CD4-positive, alpha-beta T cell treated with Interleukin-4 for 1 hour (primary cell): ENCODE measurements at places on chromosomes 11 and 22.
A peak's percentile ranks its signal among the peaks of the same experiment; 100 is the strongest.

DNA sequence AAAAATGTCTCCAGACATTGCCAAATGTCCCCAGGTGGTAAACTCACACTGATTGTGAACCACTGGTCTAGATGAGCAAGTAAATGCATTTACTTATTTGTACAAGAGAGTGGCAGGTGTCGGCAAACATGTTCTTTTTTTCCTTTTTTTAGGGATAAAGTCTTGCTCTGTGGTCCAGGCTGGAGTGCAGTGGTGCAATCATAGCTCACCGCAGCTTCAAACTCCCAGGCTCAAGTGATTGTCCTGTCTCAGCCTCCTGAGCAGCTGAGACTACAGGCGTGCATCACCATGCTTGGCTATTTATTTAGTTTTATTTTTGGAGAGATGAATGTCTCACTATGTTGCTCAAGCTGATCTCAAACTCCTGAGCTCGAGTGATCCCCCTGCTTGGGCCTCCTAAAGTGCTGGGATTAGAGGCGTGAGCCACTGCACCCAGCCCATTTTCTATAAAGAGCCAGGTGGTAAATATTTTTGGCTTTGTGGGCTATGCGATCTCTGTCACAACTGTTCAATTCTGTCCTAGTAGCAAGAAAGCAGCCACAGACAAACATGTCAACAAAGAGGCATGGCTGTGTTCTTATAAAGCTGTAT is 1.4 kb downstream of the VPREB1 start:
- no peak for DNase-seq

DNA sequence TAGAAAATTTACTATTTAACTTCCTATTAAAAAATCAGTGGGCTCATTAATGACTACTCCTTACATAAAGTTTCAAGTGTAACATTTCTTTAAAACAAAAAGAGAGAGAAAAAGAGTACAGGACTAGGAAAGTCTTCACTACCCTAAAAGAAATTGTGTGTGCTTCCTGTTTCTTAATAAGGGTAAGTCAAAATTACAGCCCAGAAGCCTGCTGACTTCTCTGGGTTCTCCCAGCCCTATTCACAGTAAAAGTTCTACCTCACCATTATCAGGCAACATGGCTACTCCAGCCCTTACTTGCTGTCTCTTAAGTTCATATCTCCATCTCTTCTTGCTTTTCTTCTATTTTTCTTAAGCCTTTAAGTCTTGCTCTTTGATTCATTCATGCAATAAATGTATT is 20.3 kb upstream of the ZC3H12C start:
- no peak for DNase-seq

DNA sequence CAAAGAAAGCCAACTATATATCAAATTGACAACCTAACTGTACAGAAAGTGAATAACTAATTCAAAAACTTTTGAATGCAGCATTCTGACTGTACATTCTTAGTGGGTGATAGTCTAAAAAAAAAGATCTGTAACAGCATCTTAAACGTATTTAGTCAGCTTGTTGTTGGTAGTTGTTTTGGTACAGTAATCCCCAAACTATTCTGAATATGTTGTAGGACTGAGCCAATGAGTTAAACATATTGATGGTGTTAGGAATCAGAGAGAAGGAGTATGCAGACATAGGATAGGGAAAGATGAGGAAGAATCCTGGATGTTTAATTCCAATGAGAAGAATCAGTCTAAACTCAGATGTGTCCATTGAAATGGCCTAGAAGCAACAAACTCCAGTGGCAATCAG is 41.9 kb upstream of the KIRREL3 start:
- no peak for DNase-seq

DNA sequence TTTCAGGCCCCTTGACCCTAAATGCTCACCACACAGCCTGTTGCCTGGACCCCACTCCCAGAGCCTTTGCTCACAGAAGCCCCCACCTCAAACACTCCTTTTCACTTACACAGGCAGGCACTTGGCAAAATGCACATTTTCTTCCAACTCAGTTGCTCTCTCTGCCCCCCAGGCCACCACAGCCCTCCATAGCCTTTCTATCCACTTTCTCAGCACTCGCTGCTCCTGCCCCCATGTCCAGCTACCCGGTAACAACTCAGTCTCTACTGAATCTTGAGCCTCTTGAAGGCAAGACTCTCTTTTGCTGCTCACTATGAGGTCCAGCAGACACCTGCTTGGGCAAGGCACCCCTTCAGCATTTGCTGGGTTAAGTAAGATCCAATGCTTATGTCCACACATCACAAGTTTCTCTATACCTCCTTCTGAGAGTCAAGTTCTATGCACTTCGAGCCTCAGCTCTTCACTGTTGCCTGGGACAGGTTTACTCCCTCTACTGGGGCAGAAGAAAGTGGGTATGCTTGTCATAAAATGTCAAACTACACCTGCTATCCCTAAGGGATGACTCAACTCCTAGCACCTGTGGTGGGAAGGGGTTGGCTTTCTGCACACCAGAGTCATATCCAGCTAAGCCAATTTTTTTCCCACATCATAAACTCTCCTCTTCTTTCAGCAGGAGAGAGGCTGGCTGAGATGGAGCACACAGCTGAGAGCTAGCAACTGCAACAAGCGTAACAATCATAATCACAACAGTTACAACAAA is 36.9 kb downstream of the MORC2 start:
- DNase-seq = no peak

DNA sequence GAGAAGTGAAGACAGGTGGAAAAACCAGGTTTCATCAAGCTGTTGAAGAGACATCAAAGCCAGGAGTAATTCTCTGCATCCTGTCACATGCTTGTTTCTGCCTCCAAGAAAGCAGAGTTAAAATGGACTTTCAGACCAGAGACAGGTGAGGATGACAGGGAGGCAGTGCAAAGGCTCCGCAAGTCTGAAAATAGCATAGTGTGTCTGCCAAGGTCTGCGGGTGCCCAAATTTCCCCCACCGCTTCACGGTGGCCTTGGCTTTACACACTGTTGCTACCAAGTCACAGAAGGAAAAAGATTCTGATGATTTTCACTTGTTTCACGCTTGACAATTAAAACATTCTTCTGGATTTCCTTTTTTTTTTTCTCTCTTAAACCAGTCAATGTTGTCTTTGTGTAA is 44.2 kb downstream of the SNX19 start:
- DNase-seq = no peak

- DNase-seq = no peak
Observed at GRCh38 chr22:32353840-32354239, 3.8 kb upstream of the RFPL3 start.

DNA sequence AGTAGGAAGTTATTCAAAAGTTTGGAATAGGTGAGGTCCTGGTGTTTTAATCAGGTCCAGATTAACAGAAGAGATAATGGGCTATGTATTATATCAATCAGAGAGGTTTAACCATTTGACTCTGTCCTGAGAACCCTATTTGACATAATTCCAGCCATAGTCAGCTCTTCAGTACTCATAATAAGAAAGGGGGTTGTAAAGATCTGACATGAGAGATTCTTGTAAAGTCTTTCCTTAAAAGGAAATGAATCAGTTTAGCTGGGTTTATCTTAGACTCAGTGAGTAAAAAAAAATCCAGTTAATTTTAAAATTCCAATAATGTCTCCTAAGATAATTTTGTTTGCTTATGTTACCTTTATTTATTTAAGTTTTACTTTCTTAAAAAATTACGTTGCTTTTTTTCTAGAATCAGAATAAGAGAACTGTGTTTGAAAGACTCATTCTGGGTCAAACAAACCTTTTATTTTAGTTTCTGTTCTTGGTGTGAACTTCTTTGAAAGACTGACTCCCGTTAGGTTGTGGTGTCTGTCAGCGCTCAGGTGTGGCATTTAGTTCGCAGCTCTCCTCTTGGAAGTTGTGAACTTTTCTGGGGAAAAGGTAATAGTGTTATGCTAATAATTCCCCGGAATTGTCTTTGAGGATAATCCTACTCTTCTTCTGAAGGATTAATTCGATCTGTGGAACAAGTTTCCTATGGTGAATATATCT is 20.5 kb downstream of the NUCB2 start:
- no peak for DNase-seq

DNA sequence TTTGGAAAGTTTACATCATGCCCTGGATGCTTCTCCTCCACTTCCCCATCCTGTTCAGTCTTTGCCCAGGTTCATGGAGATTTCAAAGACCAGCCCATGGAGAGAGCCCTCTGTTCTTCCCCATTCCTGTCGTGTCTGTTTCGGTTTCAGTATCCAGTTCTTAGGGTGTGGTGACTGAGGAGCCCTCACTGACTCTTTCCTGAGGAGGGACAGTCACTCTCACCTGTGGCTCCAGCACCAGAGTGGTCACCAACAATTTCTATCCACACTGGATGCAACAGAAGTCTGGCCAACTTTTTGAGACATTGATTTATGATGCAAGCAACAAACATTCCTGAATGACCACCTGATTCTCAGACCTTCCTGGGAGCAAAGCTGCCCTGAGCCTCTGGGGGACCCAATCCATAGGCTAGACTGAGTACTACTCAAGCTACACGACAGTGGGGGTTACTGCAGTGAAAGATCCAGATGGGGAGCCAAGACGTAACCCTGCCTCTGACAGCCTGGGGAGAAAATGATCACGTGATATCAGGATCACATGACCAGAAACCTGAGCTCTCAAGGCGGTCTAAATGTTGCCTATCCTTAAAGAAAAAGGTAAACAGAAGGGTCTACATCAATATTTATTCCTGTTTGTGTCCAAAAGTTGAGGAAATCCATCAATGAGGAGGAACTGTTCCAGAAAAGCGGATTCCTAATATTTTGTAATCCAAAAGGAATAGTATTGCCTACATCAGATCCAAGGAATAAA is 76.2 kb upstream of the VPREB1 start:
- DNase-seq = peak; percentile 33

DNA sequence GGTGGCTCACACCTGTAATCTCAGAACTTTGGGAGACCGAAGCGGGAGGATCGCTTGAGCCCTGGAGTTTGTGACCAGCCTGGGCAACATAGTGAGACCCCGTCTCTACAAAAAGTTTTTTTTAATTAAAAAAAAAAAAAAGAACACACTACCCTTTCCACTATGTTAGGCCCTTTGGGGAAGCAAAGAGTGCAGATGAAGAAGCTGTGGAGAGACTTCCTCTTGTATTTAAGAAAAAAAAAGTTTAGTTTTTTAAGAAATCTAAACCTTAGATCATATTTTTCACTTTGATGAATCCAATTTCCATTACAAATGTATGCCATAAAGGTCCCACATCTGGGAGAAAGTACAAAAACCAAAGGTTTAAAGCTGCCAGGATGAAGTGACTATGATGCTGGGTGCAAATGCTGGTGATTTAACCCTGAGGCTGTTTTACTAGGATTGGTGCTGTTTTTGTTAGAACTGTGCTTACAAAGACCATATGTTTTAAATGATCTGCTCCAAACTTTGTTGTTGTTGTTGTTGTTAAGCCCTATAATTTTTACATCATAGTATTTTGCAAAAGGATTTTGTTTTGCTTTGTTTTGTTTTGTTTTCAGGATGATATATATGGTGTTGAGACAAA is 28.9 kb upstream of the ACER3 start:
- DNase-seq = no peak

GRCh38 chr22:35540595-35541253 is at the start of gene RASD2:
Gene RASD2 (plus strand): TSS chr22:35540831. CDS start chr22:35546810, 5,979 bp downstream.
- DNase-seq = peak; percentile 52

DNA sequence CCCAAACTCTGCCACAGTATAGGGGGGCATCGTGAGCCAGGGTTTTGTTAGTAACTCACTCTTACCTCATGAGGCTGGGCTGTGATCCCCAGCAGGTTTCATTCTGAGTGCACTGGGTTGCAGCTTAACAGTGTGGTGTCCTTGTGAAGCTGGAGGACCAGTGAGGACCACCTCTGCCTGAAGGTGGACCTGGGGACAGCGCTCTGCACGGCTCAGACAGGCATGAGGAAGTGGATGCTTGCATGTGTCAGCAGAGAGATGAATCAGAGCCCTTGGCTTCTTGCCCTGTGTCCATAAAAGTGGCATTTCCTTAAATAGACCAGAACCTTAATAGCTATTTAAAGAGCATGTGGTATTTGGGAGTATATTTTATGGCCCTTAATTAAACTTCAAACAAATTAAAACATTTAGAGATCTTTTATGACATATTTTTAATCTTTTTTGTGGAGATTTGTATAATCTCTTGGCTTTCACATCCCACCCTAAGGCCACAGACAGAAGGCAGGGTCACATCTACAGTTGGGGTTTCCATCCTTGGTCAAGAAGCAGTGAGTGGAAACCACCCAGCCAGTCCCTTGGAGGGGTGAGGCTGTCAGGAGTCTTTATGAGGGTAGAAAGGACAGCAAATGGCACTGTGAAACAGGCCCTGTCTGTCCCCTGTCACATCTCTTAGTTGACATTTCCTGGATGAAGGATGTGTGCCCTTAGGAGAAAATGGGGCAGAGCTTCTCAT is 24.8 kb upstream of the ADORA2A start:
- DNase-seq = peak; percentile 68

- DNase-seq = no peak
Observed at GRCh38 chr11:95142431-95142830, 52.8 kb downstream of the ENDOD1 start.

GRCh38 chr11:79346021-79346420 is 94.8 kb downstream of the TENM4 start:
- no peak for DNase-seq

DNA sequence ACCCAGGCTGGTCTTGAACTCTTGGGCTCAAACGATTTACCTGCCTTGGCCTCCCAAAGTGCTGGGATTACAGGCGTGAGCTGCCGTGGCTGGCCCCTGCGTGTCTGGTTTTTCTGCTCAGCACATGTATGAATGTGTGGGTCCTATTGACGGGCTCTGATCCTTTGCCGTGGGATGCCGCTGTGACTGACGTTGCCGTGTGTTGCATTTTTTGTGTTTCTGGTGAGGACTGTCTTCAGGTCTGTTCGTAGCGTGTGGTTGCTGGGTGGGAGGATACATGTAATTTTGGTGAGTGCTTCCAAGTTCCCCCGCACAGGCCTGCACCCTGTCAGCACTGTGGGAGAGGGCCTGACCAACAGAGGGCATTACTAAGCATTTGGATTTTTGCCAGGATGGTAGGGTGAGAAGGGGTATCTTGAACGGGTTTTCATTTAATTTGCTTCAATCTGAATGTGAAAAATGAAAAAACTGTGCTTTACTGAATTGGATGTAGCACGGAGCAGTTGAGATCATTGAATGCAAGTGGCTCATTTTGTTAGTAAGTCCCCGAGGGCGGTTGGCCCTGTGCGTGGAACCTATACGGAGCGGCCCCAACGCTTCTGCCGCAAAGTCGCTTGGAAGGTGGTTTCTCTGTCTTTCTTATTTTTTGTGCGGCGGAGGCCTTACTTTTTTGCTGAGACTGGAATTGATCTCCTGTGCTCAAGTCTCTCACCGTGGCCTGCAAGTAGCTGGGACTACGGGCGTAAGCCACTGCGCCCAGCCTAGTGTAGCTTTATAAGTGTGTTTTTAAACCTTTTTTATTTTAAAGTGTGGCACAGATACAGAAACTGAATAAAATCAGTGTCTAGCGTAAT is 8.2 kb downstream of the ZBED4 start:
- DNase-seq = no peak

- DNase-seq = no peak
Observed at GRCh38 chr11:61054927-61055562, 47.2 kb upstream of the CD5 start.
